ENCODE measurements at places on chromosomes 13 and 19. TPM values are rescaled to one million over a fixed set of nuclear protein-coding genes. Genes with fewer than 3 reads are reported as not detected.

GRCh38 chr13:111322001-111322915, 1.8 kb downstream of the TEX29 start:
- DNase-seq, result no peak

DNA sequence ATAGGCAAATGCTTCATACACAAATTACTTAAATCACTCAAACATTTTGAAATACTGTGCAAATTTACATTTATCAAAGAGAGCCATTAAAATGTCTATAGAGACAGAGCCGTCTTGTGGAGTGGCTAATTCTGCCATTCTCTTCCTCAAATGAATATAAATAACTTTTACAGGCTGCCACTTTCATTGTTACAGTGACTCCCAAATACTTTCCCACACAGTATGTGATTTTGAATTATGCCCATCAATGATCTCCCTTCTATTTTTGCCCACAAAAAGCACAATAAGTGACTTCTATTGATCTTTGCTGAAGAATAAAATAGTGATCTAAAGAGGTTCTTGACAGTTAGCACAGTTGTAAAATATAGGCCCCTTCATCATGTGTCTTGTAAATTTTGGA, 1244.9 kb downstream of the PCDH17 start:
- DNase-seq, result no peak

GRCh38 chr13:107457686-107458085, 757.6 kb downstream of the LIG4 start:
- DNase-seq, result no peak

Gene ZNF790
- 8.4 TPM for total RNA-seq

GRCh38 chr19:23981863-23982262, 67.2 kb downstream of the ZNF726 start:
- DNase-seq, result no peak

GRCh38 chr13:114142137-114142550, 9.7 kb upstream of the RASA3 start:
- DNase-seq, result no peak

Gene VMAC
- total RNA-seq, result 5.6 TPM

DNA sequence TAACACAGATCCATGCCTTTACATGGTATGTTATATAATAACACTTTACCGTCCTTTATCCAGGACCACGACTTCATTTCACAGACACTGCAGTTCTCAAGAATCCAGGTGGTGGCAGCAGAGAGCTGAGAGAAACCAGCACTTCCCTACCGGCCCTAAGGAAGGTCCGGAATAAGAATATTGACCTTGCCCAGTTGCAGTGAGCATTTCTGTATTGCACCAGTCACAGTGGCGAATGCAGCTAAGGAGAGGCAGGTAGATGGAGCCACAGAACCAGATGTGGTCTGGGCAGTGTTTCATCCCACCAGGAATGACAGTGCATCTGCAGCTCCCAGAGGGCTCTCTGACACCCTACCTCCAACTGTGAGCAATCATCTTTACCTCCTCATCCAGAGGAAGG, 44.6 kb downstream of the ZNF787 start:
- peak; percentile 58 for DNase-seq

DNA sequence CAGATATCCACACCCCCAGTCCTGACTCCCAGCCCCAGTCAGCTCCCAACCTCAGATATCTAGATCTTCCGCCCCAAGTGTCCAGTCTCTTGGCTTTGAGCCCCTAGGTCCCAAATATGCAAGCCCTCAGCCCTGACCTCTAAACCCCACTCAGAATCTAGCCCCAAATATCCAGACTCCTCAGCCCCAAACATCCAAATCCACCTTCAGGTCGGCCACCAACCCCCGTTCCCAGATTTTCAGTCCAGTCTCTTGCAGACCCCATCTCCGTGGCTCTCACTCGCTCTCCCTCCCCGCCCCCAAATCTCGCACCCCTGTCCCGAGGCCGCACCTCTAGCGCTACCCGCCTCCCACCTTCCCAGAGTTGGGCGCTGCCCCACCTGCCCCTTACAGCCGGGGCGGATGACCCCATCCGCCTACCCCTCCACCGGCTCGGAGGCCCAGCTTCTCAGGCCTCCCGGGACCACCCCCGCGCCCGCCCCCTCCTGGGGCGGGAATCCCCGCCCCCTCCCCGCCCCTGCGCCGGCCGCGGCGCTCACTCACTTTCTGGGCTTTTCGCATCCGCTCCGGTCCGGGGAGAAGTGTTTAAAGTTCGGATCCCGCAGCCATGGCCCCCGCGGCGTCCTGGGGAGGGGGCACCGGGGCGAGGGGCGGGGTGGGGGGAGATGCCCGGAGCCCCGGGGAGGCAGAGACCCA, 604 bp downstream of the ERFL start:
- DNase-seq, result no peak

Gene SPIB
- total RNA-seq, result not detected
